ENCODE measurements at places on chromosomes 7 and 10.

GRCh38 chr7:126411821-126412383, 840.8 kb downstream of the GRM8 start:
- DNase-seq: no peak

DNA sequence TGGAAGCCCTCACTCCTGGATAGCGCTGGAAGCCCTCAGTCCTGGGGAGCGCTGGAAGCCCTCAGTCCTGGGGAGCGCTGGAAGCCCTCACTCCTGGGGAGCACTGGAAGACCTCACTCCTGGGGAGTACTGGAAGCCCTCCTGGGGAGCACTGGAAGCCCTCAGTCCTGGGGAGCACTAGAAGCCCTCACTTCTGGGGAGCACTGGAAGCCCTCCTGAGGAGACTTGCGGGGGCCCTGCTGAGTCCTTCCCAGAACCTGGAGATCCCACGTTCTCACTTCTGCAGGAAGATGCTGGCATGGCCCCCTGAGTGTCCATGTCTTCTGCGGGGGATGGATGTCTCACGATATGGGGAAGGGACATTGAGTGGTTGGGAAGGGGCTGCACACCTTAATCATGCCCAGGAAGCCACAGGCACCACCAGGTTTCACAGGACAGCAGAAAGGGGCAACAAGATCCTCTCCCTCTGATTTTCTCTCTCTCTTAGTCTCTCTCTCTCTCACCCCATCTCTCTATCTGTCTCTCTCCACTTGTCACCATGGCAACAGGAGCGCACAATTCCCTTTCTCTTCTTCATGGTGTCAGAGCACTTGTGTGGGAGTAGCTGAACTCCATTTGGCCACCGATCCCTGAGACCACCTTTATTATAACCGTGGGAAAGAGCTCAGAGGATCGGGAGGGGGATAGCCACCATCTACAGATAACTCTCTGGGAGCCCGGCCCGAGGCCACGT, 267.0 kb downstream of the TCERG1L start:
- no peak for DNase-seq

DNA sequence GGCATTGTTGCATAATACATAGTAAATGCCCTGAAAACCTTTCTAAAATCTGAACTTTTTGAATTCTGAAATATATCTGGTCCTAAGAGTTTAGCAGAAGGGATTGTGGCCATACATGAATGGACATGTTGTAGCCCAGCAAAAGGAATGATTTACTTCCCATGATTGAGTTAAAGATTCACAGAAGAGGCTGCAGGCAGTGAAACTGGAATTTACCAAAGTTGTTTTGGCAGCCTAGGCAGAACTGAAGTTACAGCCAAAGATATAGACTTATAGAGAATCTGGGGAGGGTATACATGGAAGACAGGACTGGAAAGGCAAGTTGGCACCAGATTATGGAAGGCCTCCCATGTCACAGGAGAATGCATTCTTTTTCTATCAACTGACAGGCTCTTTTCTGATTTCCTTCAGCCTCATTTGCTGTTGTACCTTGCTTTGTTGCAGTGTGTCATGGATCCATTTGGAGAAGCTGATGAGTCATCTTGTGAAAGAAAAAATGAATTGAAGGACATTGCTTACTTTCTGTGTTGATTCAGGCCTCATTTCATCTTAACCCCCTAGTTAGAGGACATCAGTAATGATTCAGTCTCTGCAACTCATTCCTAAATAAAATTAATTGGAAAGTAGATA, 356.2 kb upstream of the LRGUK start:
- DNase-seq: no peak

DNA sequence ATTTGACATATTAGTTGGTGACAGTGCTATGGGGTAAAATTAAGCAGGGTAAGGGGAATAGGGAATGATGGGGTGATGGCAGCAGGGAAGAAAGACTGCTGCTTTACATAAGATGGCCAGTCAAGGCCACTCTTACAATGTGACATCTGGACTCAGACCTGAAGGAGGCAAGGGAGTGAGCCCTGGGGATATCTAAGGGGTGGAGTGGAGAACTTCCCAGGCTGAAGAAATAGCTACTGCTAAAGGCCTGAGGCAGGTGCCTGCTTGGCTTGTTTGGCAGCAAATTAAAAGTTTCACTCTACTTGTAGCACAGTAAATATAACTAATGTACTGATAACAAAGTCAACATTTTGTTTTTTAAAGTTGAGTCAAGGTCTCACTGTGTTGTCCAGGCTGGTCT, 93.5 kb downstream of the IDE start:
- no peak for DNase-seq

DNA sequence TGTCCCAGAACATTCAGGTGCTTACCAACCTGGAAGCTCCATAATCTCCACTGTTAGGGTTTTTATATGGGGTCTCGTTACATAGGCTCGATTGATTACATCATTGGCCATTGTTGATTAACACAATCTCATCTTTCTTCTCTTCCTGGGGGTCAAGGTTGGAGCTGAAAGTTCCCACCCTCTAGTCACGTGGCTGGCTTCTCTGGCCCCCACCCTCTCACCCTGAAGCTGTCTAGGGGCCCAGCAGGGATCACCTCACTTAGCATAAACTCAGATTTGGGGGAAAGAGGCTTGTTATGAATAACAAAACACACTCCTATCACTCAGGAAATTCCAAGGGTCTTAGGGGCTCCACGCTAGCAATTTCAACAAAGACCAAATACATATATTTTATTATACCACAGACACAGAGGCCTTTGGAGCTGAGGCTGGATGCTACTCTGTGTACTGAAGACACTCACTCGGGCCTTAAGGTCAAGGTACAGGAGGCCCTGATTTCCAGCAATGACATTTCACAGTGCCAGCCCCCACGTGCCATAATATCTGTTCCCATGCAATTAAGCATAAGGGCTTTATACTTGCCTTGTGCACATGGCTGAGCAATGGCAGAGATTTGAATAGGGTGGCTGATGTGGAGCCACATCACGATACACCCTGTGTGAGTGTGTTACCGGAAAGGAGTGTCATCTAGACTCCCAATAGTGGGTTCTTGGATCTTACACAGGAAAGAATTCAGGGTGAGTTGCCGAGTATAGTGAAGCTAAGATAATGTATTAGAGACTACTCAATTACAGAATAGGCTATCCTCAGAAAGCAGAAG, 108.2 kb downstream of the COL26A1 start:
- DNase-seq: no peak

GRCh38 chr7:148211740-148212151, 378.8 kb upstream of the C7orf33 start:
- DNase-seq: no peak

DNA sequence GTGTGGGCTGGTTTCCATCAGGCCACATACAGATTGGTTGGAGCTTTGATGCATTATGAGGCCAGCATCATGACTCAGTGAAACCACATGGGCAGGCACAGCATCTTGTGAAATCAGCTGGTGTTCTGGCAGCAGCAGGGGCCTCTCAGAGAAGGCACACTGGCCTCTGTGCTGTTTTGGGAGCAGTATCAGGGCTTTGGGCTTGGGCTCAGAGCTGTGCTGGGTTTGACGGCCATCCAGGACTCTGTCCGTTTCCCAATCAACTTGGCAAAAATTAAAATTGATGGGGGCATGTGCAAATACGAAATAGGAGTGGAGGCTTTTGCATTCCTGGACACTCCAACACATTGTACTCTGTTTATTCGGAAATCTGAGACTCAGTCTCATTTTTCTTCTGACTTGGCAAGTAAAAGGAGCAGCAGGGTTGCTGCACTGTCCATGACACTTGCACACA, 190.9 kb downstream of the BMPER start:
- no peak for DNase-seq

- DNase-seq: no peak
Measured at GRCh38 chr10:73922864-73923133, 11.9 kb downstream of the PLAU start.

DNA sequence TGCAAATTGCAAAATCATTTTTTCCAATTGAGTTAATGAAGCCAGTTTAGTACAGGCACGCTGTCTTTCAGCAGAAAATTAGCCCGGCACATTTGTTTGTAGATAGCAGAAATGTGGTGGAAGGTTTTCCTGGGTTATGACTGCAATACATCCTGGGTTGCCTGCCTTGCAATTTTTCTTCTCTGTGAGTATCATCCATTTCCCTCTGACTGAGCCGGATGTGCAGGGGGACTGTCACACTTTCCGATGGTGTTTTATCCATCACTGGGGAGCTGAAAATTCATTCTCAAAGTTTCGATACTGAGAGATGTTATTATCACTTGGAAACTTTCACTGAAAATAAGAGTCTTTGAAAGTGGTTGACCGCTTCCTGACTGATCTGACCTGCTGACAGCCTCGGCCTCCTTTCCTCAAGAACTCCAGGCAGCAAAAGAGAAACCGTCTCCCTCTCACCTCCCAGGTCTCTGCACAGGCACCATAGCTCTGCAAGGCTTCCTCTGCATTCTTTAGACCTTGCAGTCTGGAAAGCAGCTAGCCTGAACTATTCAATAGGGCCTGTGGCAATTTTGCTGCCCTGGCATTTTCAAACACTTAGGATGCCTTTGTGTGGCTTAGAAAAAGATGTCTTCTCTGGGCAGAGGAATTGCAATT, 320.8 kb upstream of the NRP1 start:
- DNase-seq: no peak

DNA sequence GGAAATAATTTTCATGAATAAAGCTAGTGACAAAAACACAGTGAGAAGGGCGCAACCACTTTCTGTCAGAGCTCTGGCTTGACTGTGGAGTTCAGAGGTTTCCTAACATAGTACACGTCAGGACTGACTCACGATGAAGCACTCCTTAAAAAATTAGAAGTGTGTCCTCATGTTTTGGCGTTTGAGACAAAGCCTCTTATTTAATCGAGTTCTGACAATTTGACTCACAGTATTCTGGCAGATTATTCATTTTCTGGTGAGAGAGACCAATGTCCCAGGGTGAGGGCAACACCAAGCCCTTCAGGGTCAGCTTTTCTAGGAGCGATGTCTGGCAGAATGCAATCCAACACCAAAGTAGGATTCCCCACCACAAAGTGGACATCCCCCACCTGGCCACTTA, 108.7 kb downstream of the DIP2C start:
- DNase-seq: no peak

DNA sequence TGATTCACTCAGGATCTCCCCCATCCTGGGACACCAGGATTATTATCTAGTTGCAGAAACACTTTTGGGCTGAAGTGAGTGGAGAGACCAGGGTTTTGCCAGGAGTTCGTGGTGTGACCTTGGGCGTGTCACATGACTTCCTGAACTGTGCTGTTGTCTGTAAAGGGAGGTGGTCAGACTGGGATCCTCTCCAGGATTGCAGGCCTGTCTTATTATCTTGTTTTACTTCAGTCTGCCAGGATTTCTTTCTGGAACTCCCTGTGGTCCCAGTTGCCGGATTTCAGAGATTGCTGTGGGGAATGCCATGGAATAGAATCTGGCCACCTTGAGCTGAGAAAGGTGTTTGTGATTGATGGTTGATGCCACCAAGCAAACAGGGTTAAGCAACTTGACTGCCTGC, 35.8 kb downstream of the CRCP start:
- DNase-seq: no peak

- DNase-seq: no peak
Measured at GRCh38 chr7:105021352-105021751, 7.3 kb downstream of the KMT2E start.

DNA sequence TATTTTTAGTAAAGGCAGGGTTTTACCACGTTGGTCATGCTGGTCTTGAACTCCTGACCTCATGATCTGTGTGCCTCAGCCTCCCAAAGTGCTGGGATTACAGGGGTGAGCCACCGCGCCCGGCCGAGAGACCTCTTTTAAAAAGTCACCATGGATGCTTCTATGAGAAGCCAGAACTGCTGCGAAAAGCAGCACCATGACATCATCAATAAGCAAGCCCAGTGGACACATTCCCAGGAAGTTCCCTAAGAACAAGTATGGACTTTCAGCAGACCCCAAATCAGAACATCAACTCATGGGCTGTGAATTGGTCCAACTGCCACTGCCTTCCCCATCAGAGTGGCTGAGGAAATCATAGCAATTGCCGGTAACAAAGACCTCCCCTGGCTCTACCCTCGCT, 93.4 kb downstream of the PLXNA4 start:
- DNase-seq: no peak

- no peak for DNase-seq
Measured at GRCh38 chr10:95134490-95134889, 59.5 kb upstream of the ACSM6 start.

GRCh38 chr7:117048114-117048866, 95.0 kb downstream of the ST7 start:
- peak; percentile 84 for DNase-seq
